T-helper 9 cell (primary cell): ENCODE measurements at places on chromosomes 2 and 18.

- DNase-seq = peak; percentile 7
Observed at GRCh38 chr2:235666213-235666781, 172.5 kb downstream of the AGAP1 start.

GRCh38 chr2:67566958-67567635 lies 170.0 kb downstream of the ETAA1 start:
- no peak for DNase-seq

DNA sequence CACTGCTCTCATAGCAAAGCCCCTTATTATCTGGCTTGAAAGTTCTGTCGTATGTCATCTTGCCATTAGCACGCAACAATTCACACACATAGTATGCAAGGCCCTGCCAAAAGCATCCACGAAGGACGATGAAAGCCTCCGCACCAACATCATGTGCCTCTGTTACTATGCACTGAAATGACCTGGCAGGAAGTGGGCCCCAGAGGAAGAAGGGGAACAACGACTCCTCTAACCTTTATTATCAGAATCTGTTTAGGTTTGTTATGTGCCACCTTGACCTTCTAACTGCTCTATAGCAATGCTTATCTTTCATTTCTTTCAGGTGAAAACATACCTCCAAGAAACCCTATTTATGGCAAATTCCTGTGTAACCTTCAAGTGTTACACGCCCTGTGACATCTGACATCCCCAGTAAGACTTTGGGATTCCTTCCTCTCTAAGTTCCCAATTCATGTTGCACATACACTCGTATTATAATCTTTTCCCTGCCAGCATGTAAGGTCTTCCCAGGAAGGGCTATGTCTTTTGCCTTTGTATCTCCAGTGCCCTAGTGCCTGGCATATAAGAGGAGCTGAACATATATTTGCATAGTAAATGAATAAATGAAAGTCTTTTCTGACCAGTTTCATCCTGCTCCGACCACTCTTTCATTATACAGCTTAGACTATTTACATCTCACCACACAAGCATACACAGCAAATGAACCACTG lies 7.0 kb upstream of the NDUFV2 start:
- peak; percentile 15 for DNase-seq

DNA sequence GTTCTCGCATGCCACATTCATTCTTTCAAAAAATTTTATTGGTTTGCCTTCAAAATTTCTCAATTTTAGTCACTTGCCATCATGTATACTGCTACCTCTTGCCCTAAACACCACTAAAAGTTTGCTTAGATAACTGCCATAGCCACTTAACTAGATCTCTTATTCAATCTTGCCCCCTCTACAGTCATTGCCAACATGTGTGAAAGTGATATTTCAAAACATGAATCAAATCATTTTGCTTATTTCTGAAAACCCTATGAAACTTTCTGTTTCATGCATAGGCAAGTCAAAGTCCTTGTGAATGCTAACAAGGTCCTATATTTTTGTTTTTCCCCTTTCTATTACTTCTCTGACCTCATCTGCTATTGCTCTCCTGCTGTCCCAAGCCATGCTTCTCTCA lies 397.1 kb downstream of the KCNJ3 start:
- DNase-seq = no peak

GRCh38 chr2:6977113-6977741 lies 60.0 kb downstream of the RNF144A start:
- DNase-seq = no peak

DNA sequence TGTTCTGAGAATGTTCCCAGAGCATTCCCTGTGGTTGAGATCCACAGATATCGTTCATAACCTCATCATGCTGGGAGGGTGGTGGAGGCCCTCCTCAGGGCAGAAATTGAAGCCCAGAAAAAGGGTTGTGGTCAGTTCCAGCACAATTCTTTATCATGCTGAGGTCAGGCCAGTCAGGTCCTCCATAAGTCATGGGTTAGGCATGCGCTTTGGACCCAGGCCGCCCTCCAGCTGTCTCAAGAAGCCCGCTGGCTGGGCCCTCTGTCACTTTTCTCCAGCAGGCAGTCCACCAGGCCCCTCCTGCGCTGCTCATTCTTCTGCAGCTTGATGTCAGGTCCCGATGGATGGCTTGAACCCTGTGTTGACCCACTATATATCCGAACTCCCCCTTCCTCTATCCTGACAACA lies 151.1 kb upstream of the NT5C1B start:
- DNase-seq = no peak

DNA sequence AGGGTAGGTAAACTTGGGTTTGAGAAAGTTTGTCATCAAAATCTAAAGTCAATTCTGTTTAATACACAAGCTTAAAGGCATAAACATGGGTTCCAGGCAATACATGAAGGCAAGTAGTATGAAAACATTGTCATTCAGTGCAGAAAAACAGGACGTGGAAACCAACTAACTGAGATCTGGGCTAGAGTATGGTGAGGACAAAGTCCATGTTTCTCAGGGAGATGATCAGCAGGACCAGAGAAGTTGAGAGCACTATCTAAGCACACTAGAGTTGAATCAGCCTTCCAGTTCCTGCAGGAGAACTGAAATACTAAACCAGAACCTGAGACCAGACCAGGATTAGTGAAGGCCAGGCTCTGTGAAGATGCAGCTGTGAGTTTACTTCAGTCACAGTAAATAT lies 302.8 kb upstream of the CRIM1 start:
- DNase-seq = no peak

DNA sequence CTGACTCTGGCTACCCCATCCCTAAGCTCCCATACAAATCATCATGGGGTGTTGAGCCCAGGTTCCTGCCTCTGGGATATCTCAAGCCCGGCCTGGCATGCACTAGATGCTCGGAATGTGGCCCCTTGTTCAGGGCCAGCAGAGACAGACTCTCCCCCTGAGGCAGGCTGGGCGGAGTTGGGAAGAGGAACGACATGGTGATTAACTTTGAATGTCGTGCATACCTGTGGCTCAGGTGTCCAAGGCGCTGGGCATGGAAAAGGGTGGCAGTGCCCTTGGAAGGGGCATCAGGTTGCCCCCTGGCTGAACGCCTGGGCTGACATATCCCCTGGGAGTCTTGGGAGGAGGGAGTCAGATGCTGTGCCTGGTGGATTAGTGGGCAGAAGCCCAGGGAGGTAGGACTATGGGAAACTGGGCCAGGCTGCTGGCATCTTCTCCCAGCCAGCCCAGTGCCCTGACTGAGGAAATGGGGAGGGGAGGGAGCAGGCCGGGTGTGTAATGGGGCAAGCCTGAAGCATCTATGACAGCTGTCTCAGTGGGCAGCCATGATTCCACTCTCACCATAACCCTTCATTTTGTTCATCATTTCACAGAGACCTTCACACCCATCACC lies 57.8 kb upstream of the OTOF start:
- no peak for DNase-seq

GRCh38 chr2:10078001-10078400 lies 2.2 kb downstream of the CYS1 start:
- no peak for DNase-seq

DNA sequence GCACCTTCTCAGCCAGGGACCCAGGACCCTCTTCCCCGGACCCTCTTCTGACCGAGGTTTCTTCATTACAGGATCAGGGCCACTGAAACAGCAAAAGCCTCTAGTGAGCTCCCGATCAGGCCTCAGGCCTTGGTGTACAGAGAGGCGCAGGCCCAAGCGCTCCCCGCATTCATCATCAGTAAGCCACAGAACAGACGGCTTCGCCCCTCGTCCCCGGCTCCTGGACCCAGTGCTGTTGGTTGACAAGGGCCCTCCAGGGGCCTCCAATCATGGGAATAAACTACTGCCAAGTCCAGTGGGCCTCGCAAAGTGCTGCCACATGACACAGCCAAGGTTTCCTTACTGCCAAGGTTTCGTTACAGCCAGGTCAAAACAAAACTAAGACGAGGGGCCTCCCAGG lies 111.4 kb downstream of the ZNF516 start:
- DNase-seq = no peak

DNA sequence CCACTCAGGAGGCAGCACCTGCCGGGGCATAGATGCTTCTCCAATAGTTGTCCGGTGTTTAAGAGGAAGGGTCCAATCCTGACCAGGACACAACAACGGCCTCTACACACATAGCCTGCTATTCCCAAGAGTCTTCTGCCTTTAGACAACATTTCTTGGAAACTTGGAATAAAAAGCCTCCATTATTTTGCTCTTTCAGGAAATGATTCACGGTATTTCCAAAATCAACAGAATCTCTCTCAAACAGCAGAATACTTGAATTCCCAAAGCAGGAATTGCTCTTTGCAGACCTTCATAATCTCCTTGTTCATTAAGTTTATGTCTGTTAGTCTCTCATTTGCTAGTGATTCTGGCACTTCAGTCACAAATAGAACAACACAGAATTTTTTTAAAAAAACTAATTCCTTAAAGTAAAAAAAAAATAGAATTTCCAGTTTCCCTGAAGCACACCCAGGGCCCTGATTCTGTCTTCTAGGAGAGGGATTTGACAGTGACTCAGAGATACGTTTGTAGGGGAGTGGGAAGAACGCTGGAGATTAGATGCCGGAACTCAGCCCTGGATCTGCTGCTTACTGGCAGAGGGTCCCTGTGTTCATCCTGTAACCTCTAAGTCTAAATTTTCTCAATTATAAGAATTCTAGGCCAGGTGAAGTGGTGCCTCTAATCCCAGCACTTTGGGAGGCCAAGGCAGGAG lies 74.7 kb downstream of the NAB1 start:
- no peak for DNase-seq

- no peak for DNase-seq
Observed at GRCh38 chr2:188474316-188474715, 182.6 kb downstream of the GULP1 start.

DNA sequence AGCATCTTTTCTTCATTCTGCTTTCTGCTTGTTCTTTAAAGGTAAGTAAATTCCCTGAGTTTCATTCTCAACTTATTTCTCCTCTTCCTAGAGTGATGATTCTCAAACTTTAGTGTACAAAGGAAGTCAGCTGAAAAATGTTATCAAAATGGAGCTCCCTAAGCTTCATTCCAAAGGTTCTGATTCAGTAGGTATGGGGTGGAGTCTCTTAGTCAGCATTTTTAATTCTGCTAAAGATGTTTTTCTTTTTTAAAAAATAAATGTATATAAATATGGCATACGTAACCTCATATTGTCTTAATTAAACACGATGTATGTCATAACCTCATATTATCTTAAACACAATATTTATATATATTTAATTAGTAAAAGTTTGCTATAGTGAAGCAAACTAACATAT lies 3.1 kb upstream of the CSRNP3 start:
- no peak for DNase-seq

DNA sequence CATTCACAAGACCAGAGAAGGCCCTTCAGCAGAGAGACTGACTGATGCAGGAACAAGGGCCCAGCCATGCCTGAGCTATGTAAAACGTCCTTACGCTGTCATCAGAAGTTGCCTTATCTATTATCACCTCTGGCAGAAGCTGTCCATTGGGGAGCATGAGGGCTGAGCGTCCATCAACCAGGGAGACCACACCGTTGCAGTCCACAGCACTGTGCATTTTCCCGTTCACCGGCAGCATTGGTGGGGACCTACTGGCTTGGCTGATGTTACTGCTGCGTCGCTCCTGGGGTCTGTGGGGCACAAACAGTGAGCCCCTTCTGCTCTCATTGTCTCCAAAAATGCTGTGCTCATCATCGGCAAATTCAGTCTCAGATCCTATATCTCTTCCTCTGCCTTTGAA lies 91.4 kb downstream of the SCN9A start:
- no peak for DNase-seq

DNA sequence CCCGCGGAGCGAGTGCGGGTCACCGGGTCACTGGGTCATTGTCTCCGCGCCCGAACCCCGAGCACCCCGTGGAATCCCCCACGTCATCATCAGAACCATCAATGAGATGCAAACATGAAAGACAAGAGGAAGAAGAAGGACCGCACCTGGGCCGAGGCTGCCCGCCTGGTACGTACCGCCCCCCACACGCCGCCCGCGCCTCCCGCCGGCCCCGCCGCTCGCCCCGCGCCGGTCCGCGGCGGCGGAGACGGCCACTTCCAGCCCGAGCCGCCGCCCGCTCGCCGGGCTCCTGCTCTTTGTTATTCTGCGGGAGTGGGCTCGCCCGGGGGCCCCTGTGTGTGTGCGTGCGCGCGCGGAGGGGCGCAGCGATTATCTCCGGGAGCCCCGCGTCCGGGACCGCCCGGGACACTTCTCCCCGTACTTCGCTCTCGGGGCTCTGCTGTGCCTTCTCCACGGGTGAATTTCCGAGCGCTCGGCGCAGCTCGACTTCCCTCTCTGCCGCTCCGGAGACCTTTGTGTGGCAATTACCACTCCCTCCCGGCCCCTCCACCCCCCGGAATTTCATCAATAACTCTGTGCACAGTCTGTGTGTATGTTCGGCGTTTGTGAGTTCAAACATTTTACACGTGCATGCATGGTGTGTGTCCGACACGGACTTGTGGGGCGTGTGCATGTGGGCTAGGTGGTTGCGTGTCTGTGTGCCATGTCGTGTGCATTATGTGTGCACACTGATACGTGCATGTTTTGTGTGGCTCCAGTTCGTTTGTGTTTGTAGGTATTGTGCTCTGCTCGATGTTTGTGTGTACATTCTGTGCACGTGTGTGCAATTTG lies 714 bp downstream of the ASXL3 start:
- no peak for DNase-seq

- DNase-seq = no peak
Observed at GRCh38 chr18:8785855-8786482, 80.6 kb downstream of the MTCL1 start.

DNA sequence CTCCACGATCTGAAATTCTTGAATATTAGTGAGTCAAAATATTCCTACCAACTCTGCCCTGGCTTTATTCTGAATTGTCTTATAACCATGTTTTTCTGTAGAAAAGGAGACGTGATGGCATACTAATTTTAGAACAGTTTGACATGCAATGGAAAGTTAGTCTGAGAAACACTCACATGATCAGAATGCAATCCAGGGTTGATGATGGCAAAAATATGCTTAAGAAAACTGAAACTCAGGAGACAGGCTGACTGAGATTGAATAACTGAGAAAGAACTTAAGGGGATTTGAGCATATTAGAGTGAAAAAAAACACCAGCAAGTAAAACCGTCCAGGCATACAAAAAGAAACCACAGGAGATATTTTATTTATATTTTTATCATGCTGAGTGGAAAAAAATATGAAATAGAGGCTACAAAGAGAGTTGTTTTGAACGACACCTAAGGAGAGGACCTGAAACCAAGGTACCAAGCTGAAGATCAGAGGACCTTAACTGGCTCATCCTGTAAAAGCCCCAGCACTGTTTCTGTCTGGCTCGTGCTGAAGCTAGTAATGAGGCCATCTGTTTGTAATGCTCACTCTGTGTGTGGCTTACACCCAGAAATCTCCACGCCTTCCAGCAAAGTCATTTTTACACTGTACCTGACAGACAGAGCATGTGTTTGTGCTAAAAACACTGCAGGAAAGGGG lies 437.2 kb upstream of the PKDCC start:
- DNase-seq = no peak

GRCh38 chr2:223669453-223670225 lies 67.5 kb upstream of the SCG2 start:
- DNase-seq = no peak
